Effector memory CD4-positive, alpha-beta T cell (primary cell): ENCODE measurements at places on chromosomes 2 and 18.
A peak's percentile ranks its signal among the peaks of the same experiment; 100 is the strongest.

GRCh38 chr2:37453027-37453426, 108.6 kb downstream of the QPCT start:
- no peak for DNase-seq

DNA sequence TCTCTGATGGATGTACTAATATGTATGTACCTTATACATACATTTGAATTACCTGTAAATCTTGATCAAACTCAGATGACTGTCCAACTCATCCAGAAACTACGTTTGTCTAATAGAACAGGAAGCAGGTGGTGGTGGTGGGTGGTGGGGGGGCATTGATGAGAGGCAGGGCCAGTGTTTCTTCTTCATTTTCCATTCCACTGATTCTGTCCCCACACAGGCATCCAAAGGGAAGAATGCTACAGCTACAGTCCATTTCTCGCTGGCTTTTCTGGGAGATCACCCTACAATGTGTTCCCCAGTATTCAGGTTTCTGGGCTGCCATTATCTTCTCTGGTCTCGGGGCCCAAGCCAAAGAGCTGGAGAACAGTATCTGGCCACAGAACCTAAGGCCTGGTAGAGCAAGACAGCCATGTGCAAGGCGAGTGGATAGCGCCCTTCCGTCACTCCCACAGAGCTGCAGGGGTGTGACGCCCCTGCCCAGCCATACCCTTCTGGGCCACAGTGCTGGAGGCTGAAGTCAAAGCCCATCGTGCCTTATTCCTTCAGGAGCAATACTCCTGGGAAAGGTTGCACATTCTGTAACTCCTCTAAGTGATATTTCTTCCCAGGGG, 54.5 kb downstream of the BCL11A start:
- DNase-seq = no peak

DNA sequence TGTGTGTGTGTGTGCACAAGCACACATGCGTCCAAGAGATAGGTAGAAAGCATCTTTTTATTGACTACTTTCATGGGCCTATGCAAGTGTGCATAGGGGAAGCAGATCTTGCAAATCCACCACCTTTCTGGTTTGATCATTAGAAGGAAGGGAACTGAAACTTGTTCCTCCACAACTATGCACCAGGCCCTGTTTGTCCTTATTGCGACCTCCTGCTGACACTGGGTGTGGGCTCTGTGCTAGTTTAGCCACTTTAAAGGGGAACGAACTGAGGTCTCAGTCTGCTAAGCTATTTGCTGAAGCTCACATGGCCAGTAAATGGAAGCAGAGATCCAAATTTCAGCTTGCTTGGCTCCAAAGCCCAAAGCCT, 32.1 kb upstream of the INSIG2 start:
- no peak for DNase-seq

GRCh38 chr18:48962994-48963561, 12.3 kb upstream of the SMAD7 start:
- DNase-seq = no peak

DNA sequence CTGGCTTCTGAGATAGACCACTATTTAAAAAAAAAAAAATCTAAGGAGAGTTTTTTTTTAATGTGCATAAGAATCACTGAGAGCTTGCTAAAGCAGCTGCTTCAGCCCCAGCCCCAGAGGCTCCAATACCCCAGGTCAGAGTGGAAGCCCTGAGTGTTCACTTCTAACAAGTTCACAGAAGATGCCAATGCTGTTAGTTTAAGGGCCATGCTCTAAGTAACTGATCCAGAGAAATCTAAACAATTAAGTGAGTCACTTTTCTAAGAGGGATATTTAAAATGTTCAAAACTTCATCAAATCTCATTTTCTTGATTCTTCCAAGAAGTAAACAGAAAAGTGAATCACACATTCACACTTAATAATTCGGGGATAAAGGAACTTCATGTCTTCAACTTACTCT, 126.4 kb upstream of the CD226 start:
- DNase-seq = no peak

DNA sequence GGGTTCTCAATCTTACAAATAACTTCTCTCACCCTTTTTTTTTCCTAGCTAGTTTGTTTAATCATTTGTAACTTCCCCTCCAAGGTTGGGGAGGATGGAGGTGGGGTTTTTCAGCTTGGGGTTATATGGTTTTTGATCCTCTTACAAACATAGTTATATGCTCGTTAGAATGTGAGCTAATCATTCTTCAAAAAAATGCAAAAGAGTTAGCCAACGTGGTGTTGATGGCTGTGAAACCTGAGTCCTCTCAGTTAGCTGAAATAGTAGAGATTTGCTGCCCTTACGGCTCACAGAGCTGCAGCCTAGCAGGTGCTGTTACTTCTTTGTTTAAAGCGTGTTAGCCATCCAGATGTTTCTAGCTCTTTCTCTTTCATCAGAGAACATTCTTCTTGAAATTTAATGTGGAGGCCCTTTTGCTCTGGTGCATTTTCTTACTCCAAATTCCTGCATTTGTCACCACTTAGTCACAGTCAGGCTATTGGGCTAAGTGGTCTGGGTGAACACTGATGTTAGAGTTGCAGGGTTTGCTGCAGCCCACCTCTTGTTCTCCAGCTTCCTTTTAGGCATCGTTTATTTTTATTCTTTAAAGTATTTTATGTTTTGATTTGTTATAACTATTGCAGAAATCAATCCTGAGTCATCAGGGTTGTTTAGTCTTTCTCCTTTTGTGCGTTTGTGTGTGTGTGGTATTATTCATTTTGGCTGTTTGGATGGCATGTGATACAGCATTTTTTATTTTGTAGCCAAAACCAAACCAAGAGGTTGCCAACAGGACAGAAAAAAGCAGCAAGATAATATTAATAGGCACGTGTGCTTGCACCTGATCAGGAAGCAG, 41.1 kb downstream of the LIMS1 start:
- DNase-seq = no peak

DNA sequence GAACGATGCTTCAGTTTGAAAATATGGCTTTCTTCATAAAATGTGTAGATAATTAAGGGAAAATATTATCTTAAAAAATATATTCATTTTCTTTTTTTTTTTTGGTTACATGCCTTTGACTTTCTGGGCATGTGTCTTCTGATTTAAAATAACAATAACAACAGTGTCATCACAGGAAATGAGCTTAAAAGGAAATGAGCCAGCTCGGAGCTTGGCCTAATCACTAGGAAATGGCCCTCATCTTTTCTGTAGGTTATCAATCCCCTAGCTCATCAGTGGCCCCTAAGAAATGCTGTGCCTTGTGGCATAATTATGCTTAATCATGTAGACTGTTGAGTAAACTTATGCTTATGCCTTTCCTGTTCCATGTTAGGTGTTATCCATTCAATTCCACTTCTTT, 141.8 kb upstream of the FHL2 start:
- DNase-seq = no peak

DNA sequence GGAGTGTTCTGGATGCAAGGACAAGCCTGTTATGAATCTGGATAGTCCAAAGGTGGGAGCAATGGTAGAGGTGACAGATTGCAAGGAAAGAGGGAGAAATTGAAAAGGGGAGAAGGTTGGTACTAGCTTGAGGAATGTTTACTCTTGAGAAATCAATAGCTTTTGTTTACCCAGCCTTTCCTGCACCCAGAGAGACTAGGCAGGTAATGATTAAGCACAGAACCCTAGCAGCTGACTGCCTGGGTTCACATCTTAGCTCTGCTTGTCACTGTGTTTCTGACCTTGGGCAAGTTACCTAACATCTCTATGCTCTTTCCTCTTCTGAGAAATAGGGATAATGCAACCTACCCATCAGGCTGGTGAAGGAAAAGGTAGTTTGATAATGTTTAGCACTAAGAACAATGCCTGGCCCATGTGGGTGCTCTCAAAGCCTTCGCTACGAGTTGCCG, 178.6 kb downstream of the MGAT5 start:
- DNase-seq = no peak

DNA sequence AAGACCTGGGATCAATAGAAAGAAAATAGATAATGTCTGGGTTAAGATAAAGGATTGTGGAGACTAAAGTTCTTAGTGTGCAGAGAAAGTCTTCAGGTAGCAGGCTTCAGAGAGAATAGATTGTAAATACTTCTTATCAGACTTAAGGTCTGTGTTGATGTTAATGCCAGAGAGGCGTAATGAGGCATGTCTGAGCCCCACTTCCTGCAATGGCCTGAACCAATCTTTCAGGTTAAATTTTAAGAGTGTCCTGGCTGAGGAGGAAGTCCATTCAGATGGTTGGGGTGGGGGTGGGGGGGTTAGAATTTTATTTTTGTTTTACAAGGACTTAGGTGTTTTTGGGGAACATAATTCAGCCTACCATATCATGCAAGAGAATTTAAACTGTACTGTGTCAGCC, 129.5 kb downstream of the EVA1A start:
- DNase-seq = no peak

DNA sequence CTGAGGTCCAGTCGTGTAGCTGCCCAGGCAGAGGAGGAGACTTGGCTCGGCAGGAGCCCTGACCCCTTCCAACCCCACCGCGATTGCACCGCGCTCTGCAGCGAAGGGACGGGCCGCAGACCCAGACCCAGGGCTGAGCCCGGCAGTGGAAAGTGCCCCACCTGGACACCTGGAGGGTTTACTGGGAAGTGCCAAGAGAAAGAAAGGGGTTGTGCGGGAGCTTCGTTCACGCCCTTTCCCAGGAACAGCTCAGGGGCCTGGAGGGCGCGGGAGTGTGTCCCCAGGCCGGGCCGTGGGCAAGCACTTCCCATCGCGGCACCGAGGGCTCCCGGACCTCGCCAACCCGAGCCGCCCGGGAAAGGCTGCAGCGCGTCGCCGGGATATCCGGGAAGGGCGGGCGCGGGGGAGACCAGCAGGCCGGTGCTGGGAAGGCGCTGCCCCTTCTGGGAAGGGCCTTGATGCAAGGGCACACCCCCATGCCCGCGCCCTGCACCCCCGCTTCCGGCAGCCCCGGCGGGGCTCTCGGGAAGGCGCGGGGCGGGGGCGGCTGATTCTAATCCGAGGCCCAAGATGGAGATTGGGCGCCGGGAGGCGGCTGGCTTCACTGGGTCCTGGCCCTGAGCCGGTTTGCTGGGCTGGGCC, 36.1 kb upstream of the MRPL33 start:
- DNase-seq = peak; percentile 7

GRCh38 chr2:4762951-4763376, 929.2 kb upstream of the SOX11 start:
- no peak for DNase-seq

DNA sequence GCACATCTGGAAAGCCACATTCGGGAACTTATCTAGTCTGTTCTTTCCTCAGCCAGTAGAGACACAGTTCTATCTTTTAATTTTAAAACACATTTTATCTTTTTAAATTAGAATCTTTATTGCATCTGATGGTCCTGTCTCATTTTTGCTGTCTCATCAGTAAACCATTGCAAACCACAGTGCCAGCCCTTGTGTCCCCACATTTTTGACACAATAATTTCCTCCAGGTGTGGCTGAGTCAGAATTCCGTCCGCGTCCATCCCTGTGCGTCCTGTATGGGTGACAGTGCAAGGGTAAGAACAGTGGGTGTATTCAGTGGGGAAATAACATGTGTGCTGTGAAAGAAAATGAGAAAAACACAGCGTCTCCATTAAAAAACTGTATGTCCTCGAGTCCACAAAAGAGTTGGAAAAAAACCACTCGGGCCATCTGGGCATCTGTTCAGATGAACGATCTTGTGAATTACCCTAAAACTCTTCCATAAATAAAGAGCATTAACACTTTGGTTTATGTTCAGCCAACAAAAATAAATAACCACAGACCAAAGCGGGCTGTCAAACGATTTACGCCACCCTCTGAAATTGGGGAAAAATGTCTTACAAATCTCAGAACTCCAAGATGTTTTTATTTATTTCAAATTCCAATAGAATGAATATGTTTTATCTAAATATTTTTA, 137.3 kb downstream of the ZNF516 start:
- no peak for DNase-seq

- no peak for DNase-seq
These were observed 83.4 kb upstream of the CYP20A1 start for GRCh38 chr2:203155406-203155805.

DNA sequence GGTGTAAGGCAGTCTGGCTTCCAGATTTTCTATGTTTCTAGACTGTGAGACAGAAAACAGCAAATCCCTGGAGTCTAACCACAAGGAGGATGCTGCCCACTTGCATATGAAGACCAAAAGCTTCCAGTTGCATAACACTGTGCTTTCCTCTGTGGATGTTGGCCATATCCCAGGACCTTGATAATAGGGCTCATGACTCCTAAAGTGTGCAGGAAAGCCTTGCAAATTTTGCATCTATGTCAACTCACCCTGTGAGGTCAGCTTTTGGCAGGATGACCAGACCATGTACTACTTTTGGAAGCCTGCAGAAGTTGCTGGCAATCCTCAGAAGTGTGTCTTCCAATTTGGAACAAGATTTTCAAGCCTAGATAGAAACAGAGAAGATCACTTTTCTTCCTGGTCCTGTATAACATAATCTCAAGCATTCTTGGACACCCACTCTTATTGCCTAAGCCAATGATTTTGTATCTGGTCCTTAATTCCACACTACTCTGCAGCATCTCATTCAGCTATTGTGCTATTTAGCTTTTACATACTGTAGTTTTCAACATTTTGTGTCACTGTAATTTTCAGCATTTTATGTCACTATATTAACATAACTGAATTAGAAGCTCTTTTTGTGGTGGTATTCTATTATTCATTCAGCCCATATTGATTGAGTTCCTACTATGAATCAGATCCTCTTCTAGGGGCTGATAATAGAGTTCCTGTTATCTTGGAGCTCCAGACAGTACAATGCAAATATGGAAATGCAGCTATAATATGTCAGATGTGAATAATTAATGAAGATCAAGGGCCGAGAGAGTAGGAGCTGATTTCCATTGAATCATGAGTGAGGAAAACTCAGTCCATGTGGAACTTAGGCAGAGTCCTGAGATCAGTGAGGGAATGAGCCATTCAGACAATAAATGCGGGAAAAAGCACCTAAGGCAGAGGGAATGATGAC, 85.3 kb upstream of the RAB27B start:
- DNase-seq = no peak

- no peak for DNase-seq
These were observed 84.0 kb downstream of the USP40 start for GRCh38 chr2:233482616-233483015.
